Hepatocyte (in vitro differentiated cells): ENCODE measurements at places on chromosomes 13 and 19.

DNA sequence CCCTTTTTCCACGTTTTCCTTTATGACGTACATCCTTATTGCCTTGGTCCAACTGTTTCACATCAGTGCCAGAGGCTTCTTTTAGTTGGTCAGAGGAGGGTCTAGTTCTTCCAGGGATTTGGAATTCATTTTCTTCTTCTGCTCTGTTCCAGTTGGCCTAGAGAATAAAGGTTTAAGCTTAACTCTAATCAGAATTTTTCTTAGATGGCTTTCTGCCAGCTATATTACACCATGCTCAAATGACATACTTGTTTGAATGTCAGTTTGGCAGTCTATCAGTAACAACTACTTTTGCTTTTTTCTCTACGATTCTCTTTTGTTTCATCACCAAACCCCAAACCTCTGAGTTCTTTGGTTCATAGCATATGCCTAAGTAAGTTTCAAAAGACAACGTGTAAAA lies 16.8 kb downstream of the SPART start:
- no peak for DNase-seq

GRCh38 chr13:38641164-38641948 lies 45.5 kb upstream of the FREM2 start:
- DNase-seq: no peak

DNA sequence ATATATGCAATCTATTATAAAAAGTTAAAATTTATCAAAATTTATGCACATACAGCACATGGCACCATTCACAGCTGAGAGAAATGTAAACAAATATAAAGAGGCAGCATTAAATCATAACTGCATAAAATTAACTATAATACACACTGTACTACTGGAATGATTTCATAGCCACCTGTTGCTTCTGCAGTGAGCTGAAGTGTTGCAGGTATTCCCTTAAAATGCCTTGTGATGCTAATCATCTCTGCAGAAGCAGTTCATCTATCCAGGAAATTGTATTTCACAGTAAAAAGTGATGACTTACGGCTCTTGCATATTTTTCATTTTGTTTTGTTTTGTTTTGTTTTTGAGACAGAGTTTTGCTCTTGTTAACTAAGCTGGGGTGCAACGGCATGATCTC lies 82.1 kb downstream of the STOML3 start:
- DNase-seq: no peak

- DNase-seq: no peak
These were observed 248.7 kb downstream of the EFNB2 start for GRCh38 chr13:106286811-106287210.

GRCh38 chr19:28694812-28695211 lies 518.1 kb downstream of the UQCRFS1 start:
- no peak for DNase-seq
